Upper lobe of left lung (tissue), 6 donors: ENCODE measurements at places on chromosomes 11 and 22. TPM values are rescaled to one million over a fixed set of nuclear protein-coding genes. Genes with fewer than 3 reads are reported as not detected.
A peak's percentile ranks its signal among the peaks of the same experiment; 100 is the strongest.

GRCh38 chr11:87722756-87723565, 452.3 kb downstream of the RAB38 start:
- DNase-seq = no peak

GRCh38 chr11:92657226-92657625, 312.2 kb upstream of the MTNR1B start:
- DNase-seq = no peak

GRCh38 chr11:11464555-11464954, 111.5 kb upstream of the CSNK2A3 start:
- no peak for DNase-seq

DNA sequence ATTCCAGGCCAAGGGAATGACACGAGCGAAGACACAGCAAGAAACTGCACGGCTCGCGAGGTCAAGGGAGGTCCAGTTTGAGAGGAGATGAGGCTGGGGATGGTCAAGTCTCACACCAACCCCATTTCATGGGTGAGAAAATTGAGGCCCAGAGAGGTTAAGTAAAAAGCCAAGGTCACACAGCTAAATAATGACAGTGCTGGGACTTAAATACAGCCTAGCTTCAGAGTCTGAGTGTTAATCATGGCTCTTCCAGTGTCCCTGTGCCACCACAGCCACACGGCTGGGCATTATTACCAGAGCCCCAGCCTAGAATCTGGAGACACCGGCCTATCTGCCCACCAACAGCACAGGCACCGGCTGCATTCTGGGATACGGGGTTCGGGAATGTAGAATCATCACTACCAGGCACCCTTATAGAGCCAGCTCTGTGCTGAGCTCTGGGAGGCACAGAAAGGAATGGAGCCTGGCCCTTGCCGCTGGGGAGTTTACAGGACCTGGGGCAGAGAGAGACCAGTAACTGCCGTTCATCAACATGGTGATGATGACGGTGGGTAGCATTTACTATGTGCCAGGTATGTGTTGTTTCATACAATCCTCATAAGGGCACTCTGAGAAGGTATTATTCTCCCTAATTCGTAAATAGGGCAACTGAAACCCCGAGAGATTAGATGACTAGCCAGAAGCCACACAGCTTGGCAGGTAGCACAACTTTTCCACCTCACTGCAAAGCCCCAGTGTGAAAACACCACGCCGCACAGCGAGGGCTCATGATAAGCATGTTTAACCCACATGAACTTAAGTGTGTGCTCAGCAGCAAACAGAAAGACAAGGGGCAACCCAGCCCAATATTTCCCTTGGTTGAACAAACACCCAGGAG, 51.8 kb downstream of the CD6 start:
- DNase-seq = no peak

GRCh38 chr11:6658647-6659046, 3.0 kb upstream of the DCHS1 start:
- DNase-seq = no peak

- no peak for DNase-seq
Observed at GRCh38 chr22:22462813-22463567, 45.6 kb downstream of the ZNF280B start.

- DNase-seq = no peak
Observed at GRCh38 chr11:62449451-62449851, 30.6 kb downstream of the SCGB1A1 start.

- DNase-seq = no peak
Observed at GRCh38 chr11:60915248-60915914, 1.4 kb downstream of the TMEM109 start.

DNA sequence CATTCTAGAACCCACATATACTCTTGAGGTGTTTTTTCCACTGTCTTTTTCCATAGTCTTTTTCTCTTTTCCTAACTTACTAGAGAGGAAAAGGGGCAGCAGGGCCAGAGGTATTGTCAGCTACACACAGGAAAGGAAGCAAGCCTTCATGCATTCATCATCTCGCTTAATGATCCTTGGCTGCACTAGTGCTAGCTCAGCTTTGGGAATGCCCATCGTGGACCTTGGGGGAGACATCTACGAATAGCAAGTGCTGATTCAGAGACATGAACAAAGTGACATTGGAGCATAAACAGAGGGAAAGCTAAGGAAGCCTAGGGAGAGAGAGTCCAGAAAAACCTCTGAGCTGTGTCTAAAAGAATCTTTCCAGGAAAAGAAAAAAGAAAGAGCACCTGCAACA, 466.3 kb upstream of the ARHGAP42 start:
- no peak for DNase-seq

- peak; percentile 73 for DNase-seq
Observed at GRCh38 chr22:26529345-26529744, 17.1 kb upstream of the TFIP11 start.

GRCh38 chr11:67434395-67434881, 3.0 kb downstream of the PTPRCAP start:
- DNase-seq = peak; percentile 80

The RBM4B gene
- 15.7 TPM for total RNA-seq

The MISFA gene
- 1.4 TPM for total RNA-seq

The RAD9A gene
- total RNA-seq = 115 TPM

The PRR33 gene
- not detected for total RNA-seq

The CECR2 gene
- total RNA-seq = 5.8 TPM

The PLEKHA7 gene
- 49.9 TPM for total RNA-seq

The CCDC89 gene
- total RNA-seq = 3.2 TPM
